Endothelial cell (in vitro differentiated cells): ENCODE measurements at places on chromosomes 16 and 17.

DNA sequence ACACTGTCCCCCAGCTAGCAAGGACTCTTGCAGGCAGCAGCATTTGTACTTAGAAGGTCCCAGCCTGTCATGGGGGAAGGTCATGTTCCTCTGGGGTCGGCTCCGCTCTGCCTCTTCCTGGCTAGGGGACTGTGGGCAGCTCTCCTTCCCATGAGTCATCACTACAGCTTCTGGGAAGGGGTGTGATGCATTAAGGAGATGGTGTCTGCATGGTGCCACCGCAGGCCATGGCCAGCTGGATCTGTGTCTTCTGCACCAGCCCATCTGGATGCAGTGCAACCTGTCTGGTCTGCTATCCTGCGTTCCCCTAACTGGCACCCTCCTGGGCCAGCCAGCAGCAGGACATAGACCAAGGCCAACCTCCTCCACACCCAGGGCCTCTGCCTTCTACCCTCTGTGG, 6.3 kb downstream of the STARD3 start:
- no peak for DNase-seq

GRCh38 chr17:76983075-76983775, 115.0 kb downstream of the MGAT5B start:
- DNase-seq = peak; percentile 18

- peak; percentile 28 for DNase-seq
Measured at GRCh38 chr16:2776500-2777139, 460 bp downstream of the ELOB start.

DNA sequence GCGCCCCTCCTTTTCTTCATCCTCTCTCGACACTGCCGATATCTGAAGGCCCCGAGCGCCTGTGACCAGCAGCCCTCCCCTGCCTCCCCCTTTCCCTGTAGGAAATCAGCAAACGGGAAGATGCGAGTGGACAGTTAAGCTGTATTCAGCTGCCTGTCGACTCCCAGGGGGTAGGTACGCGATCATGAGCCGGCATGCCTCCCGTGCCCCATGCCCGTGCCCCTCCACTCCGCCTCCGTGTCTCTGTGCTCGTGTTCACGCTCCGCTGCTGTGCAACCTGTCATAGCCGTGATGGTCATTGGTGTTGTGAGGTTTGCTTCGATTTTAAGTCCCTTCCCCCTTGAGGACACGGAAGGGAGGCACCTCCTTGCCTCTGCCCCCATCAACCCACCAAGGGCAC, 34.4 kb downstream of the CACNA1G start:
- no peak for DNase-seq

- DNase-seq = no peak
Measured at GRCh38 chr16:63980763-63981162, 1141.1 kb downstream of the CDH11 start.

DNA sequence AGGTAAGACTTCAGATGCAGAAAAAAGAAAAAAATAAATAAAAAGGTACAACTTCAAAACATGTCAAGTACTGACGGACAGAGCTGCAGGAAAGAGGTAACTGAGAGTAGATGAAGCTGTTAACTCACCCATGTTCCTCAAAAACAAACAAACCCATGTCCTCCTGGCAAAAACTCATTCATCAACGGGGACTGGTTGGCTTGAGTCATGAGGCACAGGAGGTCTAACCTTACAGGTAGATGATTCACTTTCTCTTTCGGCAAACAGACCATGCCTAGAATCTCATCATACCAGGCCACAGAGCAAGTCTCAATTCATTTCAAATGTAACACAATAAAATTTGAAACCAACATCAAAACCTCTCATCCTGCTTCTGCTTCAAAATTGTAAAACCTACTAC, 12.3 kb upstream of the FASN start:
- no peak for DNase-seq

GRCh38 chr16:66930189-66930588, 4.0 kb downstream of the CIAO2B start:
- DNase-seq = no peak

DNA sequence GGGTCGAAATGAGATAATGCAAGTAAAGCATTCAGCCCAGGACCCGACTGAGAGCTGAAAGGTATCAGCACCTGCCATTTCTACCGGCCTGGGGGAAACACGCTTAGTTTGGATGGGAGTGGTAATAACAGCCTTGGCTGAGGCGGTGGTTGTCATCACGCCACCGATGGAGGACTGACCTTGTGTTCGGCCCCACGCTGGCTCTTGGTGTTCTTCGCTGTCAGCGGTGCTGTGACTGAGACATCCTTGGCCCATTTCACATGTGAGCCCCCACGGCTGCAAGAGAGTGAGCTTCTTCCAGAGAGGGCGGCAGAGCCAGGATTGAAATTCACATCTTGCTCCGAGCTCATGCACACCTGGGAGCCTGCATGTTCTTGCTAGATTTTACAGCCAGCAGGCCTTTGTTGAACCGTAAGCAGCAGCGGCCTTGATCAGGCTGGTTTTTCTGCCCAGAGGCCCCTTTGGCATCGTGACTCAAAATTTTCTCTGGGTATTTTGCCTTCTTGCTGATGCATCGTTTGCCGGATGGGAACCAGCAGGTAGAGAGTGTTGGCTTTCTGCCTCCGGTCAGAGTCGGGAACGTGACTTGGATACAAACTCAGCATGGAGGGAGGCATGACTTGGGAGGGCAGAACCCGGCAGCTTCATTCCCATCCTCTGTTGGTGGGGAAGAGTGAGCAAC, 341.5 kb downstream of the SNX29 start:
- DNase-seq = no peak
